Activated CD4-positive, alpha-beta T cell treated with anti-CD3 and anti-CD28 coated beads, Interleukin-2, Interleukin-6, amounts not matched to agents 100 ng/mL and 50 ng/mL, durations not matched to agents 16 hours and 8 hours (primary cell): ENCODE measurements at places on chromosomes 7 and 10.

GRCh38 chr7:142808802-142809583 is 38.2 kb downstream of the PRSS2 start:
- peak; percentile 97 for DNase-seq

- no peak for DNase-seq
Observed at GRCh38 chr10:107415446-107415845, 250.9 kb upstream of the SORCS1 start.

GRCh38 chr7:100007887-100008286 is 7.5 kb upstream of the ZKSCAN1 start:
- DNase-seq, result no peak

GRCh38 chr7:36961097-36961496 is 236.8 kb upstream of the AOAH start:
- no peak for DNase-seq

DNA sequence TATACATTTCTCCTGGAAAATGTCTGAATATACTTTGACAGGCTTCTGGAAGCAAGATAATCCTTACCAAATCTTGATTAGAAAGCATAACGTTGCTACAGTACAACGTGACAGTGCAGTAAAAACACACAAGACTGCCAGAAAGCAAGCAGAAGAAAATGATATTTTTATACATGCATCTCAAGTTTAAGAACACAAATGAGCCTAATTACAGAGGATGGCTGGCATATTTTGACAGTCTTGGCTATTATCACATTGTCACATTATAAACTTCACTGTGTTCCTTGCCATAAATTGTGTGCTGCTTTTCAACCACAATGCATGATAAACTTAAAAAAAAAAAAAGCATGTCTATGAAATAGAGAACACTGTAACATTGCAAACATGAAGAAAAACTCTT is 4.3 kb downstream of the IKZF5 start:
- no peak for DNase-seq

GRCh38 chr7:85185424-85186082 is 1.3 kb downstream of the SEMA3D start:
- no peak for DNase-seq

- DNase-seq, result no peak
Observed at GRCh38 chr10:90804354-90804753, 53.5 kb downstream of the HTR7 start.

- no peak for DNase-seq
Observed at GRCh38 chr10:79470096-79470495, 24.7 kb upstream of the ZCCHC24 start.

GRCh38 chr10:89100680-89101079 is 106.4 kb downstream of the CH25H start:
- no peak for DNase-seq

- no peak for DNase-seq
Observed at GRCh38 chr10:103932971-103933370, 15.0 kb upstream of the STN1 start.

GRCh38 chr10:112880633-112881530 is 69.2 kb upstream of the TCF7L2 start:
- no peak for DNase-seq

GRCh38 chr10:17074541-17074847 is 55.1 kb downstream of the CUBN start:
- DNase-seq, result peak; percentile 35

GRCh38 chr10:70781461-70782051 is 3.6 kb downstream of the TBATA start:
- no peak for DNase-seq

GRCh38 chr10:19570120-19570519 is 246.1 kb upstream of the PLXDC2 start:
- no peak for DNase-seq

DNA sequence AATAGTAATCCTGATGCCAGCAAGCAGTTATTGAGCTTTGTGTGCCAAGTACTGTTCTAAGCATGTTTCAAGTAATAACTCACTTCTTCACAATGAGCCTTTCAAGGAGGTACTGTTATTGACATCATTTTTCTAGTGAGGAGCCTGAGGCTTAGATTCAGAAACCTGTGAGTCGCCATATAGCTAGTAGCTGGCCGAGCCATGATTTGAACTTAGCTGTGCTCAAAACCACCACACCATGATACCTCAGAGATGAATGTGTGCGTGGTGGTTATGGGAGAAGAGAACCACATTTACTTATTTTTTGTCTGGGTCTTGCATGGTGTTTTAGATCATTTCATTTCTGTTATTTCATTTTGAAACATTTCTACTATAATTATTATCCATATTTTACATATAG is 578.9 kb downstream of the AUTS2 start:
- DNase-seq, result peak; percentile 32

GRCh38 chr10:35876248-35876647 is 234.2 kb upstream of the FZD8 start:
- DNase-seq, result no peak

DNA sequence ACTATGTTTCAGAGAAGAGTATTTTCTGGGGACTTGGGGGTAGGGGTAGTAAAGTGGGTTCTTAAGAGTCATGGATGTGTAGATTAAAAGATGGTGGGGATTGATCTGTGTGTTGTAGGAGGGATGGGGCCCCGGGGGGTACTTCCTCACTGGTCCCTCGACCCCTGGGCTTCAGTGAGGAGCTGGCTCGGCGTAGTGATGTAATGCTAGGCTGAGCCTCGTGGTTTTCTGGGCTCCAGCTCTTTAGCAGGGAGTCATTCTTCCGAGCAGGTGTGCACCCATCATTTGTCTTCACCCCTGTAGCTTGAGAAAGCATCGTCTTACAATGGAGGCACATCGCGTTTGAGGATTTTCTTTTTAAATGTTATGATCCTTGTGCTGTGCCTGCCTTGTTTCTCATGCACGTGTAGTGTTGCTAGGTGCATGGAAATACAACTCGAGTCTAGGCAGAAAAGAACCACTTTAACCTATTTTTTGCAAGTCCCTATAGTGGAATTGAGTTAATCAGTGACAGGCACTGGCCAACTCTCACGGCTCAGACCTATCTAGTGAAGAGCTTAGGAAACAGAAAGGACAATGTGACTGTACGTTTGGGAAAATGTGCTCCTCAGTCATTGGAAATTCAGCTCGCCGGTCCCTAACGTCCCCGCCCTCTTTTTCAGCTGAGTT is 106.1 kb upstream of the BTBD16 start:
- no peak for DNase-seq

- DNase-seq, result no peak
Observed at GRCh38 chr10:117418121-117418520, 42.9 kb upstream of the PDZD8 start.

- DNase-seq, result no peak
Observed at GRCh38 chr10:84493951-84494848, 165.8 kb downstream of the CCSER2 start.

DNA sequence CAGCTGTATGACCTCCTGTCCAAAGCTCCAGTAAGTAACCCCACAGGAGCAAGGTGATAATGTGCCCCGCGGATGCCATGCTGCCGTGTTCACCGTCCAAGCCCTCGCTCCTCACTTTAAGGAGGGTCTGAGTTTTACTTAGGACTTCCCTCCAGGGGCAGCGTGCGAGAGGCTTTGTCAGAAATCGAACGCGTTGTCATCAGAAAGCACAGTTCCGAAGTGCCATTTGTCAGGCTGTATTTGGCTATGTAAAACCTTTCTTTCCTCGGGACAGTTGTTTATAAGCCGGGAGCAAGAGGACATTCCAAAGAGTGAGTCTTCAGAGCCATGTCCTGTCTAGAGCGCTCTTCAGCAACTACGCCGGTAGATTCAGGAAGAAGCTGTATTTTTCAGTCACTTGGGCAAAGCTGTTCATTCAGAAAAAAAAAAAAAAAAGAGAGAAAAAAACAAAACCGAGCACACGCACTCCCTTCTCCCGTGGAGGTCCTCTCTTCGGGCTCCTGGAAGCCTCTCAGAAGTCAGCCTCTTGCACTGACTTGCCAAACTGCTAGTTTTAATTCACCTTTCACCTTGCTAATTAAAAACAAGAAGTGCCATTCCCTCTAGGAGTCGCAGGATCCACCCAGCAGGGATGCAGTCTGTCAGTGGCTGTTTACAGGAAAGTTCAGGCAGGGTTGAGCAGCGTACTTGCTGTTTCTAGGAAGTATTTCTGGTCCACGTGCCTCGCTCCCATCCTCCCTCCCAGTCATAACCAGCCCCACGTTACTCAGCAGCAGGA is at the start of gene SEMA3E:
Gene SEMA3E (minus strand): TSS at position 676 of the 778 bp plus-strand sequence.
- no peak for DNase-seq

DNA sequence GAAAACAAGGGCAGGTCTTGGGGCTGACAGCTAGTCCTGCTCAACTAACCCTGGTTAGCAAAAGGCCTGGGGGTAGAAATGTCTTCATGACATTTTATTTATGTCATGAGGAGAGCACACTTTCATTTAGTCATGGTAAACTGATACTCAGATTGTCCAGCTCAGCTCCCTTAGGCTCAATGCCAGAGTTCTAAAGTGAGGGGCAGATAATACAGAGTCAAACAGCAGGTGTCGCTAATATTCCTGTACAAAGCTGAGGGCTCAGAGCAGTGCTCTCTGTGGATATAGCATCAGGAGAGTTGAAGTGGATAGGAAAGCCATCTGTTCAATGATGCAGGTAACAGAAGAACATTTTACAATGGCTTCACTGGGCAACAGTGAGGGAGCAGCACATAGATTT is 26.8 kb upstream of the CALCR start:
- DNase-seq, result no peak

DNA sequence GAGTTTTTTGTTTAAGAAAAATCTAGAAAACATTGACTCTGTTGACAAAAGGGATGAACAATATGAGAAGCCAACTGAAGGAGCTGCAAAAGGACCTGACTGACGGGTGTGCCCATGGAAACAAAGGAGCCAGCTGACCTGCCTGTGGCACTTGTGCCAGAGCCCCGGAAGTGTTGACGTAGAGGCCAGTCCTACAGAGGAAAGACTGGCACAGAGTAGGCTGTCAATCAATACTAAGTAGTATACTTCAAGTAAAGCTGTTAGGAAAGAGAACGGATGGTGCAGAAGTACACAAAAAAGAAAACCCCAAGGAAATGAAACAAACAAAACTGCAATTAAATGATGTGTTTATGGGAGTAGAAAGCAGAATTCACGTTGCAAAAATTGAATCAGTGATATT is 19.0 kb upstream of the ABI1 start:
- DNase-seq, result no peak

DNA sequence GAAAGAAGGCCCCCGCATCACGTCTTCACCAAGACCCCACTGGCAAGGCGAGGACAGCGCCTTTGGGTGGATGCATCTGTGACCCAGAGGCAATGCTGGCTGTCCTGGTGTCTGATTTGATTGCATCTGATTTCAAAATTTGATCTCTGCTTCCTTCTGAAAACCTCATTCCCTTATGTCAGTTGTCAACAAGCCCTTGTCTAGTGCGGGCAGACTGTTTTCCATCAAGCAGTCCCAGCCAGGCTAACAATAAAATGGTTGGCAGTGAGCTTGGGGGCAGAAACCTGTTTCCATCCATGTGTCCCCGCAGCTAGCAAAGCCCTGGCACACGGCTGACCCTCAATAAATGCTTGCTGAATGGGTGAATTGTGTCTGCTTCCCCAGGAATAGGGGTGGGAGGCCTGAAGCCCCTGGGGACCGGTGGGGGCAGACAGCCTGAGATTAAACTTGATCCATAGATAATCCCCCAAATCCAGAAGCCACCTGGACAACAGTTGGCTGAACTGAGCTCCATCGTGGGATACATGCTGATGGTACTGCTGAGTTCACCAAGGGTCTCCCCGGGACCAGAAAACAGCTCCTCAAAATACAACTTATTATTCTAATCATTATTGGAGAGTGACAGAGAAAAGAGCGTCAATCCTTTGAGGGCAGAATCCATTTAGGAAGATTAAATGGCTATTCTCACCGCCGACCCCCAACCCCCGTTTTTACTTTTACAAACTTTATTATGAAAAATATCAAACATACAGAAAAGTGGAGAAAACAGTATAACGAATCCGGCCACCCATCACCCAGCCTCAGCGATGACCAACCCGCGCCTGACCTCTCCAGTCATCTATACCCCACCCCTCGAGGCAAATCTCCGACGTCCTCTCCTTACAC is 912 bp upstream of the DUSP5 start:
- no peak for DNase-seq

DNA sequence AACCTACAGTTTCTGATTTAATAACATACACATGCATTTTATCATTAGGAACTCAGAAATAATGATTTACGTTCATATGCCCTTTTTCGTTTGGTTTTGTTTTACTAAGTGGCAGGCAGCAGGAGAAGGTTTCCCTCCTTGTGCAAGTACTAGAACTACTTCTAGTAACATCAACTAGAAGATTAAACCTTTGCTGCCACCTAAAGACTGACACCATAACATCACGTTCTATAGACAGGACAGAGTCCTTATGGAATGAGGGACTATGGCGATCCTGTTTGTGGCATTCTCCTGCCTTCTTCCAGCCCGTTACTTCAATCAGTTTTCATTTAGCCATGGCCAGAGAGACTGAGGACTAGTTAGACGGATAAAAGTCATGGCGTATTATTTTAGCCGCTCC is 53.2 kb downstream of the GAD2 start:
- DNase-seq, result peak; percentile 16

DNA sequence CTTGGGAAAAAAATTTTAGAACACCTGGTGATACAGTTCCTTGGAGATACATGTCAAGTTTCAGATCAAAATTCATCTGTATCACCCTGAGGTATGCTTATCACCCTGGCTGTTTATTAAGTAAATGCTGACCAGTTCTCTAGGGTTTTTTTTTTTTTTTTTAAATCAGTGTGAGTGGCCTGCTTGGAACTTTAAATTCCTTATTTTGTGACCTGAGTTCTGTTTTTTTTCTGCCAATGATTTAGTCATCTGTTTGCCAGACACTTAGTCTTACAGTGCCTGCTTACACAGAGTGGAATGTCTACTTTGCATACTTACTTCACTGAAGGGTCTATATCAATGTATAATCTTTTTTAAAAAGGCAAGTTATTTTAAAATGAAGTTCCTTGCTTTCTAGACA is 1.8 kb downstream of the TSPAN13 start:
- DNase-seq, result no peak

DNA sequence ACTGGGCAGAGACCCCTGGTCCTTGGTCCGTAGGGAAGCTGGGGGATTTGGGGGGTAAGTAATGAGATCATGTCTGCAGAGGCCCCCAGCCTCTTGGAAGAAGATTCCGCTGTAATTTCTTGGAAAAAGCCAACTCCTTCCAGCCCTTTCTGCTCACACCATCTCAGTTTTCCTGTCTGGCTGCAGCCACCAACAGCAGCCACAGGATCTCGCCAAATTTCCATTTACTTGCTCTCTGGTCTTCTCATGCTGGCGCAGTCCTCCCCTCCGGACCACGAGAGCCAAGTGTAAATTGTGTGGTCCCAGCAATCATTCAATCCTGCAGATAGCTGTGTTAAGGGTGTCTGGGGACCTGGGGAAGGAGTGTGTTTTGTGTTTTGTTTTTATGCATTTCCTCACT is 49.6 kb downstream of the ASB13 start:
- no peak for DNase-seq

GRCh38 chr10:51707821-51708424 is 8.5 kb upstream of the CSTF2T start:
- DNase-seq, result no peak

DNA sequence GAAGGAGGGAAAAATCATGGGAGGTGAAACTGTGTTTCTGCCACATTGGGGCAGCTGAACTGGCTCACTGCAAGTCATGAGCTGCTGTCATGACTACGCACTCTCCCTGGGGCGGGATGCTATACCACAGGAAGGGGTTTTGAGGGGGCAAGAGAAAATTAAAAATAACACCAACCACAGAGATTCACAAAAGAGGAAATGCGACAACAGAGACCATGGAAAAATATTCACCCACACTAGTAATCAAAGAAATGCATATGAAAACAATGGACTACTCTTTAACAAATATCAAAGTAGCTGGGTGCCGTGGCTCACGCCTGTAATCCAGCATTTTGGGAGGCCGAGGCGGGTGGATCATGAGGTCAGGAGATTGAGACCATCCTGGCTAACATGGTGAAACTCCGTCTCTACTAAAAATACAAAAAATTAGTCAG is 65.2 kb upstream of the TM9SF3 start:
- peak; percentile 33 for DNase-seq
